Effector memory CD8-positive, alpha-beta T cell (primary cell): ENCODE measurements at places on chromosomes 16 and 17.
A peak's percentile ranks its signal among the peaks of the same experiment; 100 is the strongest.

DNA sequence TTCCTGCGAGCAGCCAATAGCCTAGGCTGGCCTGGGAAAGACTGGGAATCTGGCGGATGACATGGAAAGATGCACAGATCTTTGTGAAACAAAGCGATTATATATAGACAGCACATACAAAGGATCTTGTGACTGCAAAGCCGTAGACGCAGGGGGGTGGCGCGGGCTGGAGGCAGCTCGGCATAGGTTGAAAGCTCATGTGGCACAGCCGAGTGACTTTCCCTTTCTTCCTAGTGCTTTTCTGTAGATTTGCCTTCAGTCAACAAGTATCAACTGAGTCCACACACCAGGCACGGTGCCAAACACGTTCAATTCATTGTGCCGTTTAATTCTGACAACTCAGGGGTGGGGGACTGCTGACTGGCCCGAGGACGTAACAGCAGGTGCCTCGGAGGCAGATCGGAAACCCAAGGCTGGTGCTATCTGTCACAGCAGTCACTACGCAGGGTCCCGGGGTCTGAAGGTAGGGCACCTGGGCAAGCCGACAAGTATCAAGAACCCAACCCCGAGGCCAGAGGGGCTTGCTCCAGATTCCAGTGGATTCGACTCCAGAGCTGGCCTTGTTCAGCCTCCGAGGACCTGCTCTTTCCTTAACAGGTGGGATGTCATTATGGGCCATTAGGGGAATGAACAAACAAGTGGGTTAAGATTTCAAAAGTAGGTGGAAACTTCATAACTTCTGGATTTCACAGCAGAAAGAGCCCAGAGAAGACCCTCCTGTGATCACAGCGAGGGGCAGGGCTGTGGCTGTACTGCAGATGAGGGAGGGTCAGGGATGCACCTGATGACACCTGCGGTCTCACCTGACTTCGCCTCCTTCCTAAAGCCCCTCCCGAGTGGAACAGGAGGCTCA lies 5.9 kb downstream of the PAM16 start:
- no peak for DNase-seq

DNA sequence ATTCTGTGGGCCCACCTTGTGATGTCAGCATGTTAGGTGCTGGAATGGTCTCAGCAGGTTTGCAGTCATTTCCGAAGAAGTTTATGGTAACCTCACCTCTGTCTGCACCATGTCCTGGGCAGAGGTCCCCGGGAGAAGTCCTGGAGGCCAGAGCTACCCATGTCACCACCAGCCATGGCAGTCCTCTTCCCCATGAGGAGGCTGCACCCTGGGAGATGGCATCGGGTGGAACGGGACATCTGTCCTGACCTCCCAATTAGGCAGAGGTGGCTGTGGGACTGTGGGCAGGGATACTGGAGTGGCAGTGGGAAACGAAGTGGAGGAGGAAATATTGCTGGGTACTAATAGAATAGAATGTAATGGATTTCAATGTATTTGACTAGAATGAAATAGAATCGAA lies 511.8 kb upstream of the WSB1 start:
- no peak for DNase-seq

GRCh38 chr16:14181371-14182050 lies 110.4 kb downstream of the MRTFB start:
- DNase-seq, result no peak

DNA sequence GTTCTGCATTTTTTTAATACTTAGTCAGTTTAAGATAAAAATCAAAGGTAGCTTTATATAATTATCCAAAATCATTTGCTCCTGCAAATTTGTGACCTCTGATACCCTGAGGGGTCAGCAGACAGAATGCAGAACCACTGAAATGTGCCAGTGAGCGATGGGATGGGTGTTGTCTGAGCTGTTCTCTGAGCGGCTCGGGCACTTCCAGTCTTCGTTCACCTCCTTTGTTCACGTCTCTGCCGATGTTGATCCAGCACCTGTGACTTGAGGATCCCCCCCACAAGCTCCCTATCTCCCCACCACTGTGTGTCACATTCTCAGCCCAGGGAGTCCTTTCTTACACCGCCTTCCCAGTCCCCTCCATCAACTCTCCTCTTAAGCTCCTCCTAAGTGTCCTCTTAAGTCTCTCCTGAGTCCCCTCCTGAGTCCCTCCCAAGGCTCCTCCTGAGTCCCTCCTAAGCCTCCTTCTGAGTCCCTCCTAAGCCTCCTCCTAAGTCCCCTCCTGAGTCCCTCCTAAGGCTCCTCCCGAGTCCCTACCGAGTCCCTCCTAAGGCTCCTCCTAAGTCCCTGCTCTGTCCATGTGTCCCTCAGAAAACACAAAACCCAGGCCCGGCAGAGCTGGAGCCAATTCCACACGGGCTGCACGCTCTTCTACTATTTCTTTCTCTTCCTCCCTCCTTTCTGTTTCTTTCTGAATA lies 47.5 kb downstream of the RNF213 start:
- DNase-seq, result no peak

DNA sequence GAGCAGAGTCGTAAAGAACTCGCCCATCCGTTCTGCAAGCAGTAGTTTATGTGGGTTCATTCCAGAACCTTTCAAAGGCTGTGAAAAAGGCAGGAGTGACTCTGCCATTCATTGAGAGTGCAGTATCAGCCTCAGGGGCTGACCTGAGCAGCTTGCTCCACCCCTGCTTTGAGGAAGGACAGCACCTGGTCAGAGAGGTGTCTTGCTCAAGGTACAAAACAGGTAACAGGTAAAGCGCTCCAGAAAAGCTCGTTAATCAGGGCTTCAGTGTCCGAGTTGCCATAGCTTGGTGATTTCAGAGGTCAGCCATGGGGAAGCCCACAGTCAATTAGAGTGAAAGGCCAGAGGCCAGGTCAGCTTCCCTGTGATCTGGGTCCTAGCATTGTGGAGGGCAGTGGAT lies 251.1 kb downstream of the ABCC12 start:
- no peak for DNase-seq

GRCh38 chr17:67779098-67779672 lies 46.1 kb upstream of the BPTF start:
- DNase-seq, result no peak

GRCh38 chr17:7475764-7476422 lies 3.5 kb downstream of the ZBTB4 start:
- DNase-seq, result no peak

GRCh38 chr16:4680673-4681470 lies 12.5 kb upstream of the NUDT16L1 start:
- DNase-seq, result no peak

- DNase-seq, result no peak
Observed at GRCh38 chr16:3530371-3530914, 29.6 kb downstream of the CLUAP1 start.

DNA sequence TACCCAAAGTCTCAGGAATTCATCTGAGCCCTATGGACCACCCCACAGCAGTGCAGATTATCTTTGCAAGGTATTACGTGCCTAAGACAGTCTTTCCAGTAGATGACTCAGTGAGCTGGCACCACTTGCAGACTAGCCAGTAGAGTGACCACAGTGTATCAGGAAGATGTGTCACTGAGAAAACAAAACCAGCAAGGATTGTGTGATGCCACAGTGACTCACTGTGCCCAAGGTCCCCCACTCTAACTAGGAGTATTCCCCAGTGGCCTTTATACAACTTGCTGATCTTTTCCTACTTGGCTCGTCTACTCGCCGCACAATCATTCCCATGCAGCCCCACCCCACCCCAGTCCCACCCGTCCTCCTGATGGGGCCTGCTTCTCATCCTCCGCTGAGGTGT lies 26.8 kb upstream of the PRKCA start:
- no peak for DNase-seq

GRCh38 chr17:9115214-9116191 lies 94.2 kb downstream of the NTN1 start:
- DNase-seq, result no peak

GRCh38 chr16:9741776-9742175 lies 440.5 kb downstream of the GRIN2A start:
- DNase-seq, result no peak

- DNase-seq, result peak; percentile 53
Observed at GRCh38 chr16:50671644-50672260, 9.4 kb downstream of the SNX20 start.

- DNase-seq, result no peak
Observed at GRCh38 chr16:82829301-82829700, 202.5 kb downstream of the CDH13 start.

- no peak for DNase-seq
Observed at GRCh38 chr16:31477220-31478216, 5.4 kb upstream of the SLC5A2 start.

DNA sequence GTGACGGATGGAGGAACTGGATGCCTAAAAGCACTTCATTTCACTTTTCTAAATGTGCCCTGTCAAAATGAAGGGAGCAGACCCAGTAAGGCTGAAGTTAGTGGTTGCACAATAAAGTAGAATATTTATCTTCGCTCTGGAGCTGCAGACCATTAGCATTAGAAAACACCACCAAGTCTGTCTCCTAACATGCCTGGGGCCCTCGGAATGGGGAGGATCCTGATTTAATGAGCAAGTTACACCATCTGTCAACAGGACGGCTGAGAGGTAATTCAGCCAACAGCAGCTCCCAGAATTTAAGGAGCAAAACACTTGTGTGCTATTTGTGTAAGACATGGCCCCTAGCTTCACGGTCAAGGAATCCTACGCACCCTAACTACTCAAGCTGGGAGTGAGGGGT lies 22.3 kb downstream of the CA10 start:
- DNase-seq, result no peak

GRCh38 chr16:66903544-66904427 lies 14.9 kb downstream of the CDH16 start:
- DNase-seq, result no peak

DNA sequence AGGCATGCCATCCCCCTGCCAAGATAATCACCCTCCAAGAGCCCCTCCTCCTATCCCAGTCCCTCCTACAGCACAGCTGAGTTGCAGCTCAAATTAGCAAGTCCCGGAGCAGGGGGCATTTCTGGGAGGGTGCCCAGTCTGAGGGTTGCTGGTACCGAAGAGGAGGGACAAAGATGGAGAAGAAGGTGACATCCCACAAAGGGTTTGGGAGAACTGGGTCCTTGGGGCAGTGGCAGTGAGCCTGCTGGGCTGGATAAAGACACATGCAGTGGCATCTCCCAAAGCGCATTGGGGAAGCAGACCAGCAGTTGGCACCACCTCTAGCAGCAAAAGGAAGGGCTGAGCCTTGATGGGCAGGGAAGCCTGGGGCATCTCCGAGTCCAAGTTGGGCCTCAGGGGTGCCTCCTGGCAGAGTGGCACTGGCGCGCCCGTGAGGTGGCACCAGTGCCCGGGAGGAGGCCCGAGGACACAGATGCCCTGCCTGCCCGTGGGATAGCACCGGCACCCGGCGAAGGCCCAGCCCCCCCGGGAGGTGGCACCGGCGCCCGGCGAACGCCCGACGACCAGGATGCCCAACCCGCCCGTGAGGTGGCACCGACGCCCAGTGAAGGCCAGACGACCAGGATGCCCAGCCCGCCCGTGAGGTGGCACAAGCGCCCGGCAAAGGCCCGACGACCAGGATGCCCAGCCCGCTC lies 622 bp downstream of the TOM1L2 start:
- DNase-seq, result no peak

DNA sequence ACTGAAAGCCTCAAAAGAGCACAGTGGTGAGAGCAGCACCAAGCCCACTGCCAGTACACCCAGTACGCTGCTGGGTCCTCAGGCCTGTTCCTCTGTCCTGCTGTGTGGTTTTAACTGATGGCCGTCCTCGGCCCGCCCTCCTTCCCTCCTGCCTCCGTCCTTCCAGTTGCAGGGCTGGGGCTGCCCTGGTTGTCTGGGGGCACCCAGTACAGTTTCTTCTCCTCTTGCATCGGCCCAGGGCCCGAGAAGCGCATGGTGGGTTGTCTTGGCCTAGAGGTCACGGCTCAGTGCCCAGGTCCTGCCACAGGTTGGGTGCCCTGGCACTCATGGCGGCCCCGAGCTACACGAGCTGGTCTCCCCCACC lies 70.8 kb upstream of the KCTD5 start:
- no peak for DNase-seq
